Right atrium auricular region (tissue), 2 donors: ENCODE measurements at places on chromosomes 3 and 15. TPM values are rescaled to one million over a fixed set of nuclear protein-coding genes. Genes with fewer than 3 reads are reported as not detected.

GRCh38 chr3:67094774-67095173 lies 96.7 kb downstream of the KBTBD8 start:
- no peaks in the 10 kb centered on the region for H3K4me1 ChIP-seq
- H3K27me3 ChIP-seq: no peaks in the 10 kb centered on the region
- no peak overlapping the region for H3K27ac ChIP-seq

DNA sequence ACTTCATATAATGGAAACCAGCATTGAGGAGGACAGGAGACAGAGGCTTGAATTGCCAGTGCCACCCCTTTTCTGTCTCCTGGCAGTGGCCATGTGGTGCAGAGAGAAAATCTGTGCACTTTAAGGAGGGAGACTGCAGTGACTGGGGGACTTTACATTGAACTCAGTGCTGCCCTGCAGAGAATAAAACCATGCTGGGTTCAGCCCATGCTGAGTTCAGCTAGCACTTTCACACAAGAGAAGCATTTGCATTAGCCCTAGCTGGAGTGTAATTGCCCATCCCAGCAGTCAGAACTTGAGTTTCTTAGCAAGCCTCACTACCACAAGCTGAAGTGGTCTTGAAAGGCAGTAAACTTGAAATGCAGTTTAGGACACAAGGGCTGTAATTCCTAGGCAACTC lies 677.5 kb downstream of the ZPLD1 start:
- no peaks in the 10 kb centered on the region for H3K27me3 ChIP-seq
- H3K4me3 ChIP-seq: no peak overlapping the region
- no peak overlapping the region for H3K27ac ChIP-seq
- H3K4me1 ChIP-seq: no peaks in the 10 kb centered on the region
- no peaks in the 10 kb centered on the region for H3K36me3 ChIP-seq

DNA sequence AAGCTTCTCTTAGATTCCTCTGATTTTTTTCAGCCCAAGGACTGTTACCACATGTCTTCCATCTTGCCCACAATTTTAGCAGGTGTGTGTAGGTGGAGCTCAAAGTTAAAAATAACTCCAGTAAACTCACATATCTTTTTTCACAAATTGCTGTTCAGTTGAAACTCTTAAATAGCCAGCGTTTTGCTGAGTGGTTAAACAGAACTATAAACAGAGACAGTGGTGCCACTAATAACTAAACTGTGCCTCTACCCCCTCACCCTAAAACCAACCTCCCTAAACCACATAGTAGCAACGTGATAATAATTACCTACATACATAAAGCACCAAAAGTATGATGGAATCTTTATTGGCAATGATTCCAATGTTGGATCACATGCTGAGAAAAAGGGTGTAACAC lies 525.1 kb downstream of the PDCD6IP start:
- H3K4me3 ChIP-seq: no peak overlapping the region
- H3K36me3 ChIP-seq: no peaks in the 10 kb centered on the region
- no peaks in the 10 kb centered on the region for H3K4me1 ChIP-seq
- no peak for DNase-seq

DNA sequence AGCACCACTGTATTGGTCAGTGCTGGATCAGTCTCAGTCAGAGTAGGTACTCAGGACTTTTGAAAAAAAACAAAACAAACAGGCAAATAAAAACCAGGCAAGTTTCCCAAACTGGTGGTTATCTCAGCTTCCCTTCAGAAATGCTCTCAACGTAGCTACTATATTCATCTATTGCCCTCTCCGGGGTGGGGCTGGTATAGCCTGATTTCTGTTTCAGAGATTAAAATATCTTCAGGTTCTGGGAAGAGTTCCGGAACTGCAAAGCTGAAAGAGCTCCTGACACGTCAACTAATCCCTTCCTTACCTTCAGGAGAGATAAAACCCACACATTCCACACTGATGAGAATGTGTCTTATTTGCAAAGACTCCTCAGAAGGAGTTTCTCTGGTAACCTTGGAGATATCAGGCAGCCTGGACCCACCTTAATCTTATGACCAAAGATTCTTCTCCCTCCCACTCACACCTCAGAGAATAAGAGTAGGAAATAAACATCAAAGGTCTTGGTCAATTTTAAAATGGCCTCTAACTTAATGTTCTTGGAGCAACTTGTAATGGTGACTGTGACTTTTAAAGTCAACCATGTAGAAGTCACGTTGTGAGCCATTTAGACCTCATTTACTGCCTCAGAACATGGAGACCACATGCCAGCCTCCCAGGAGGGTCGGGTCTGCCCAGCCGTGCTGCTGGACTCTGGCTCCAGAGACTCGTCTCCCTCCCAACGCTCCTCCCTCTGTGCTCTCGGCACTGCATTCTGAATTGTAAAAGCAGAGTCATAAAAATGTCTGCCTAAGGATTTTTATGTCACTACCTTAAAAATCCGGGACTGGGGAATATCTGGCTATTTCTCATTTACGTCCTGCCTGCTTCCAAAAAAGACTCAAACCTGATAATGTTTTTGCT lies 53.8 kb downstream of the CDCP1 start:
- H3K27me3 ChIP-seq: no peaks in the 10 kb centered on the region
- no peaks in the 10 kb centered on the region for H3K36me3 ChIP-seq
- no peak overlapping the region for H3K4me3 ChIP-seq

- H3K4me1 ChIP-seq: no peaks in the 10 kb centered on the region
- peak; percentile 62 for DNase-seq
- H3K36me3 ChIP-seq: no peaks in the 10 kb centered on the region
- H3K27me3 ChIP-seq: no peaks in the 10 kb centered on the region
Measured at GRCh38 chr3:185649414-185649813, 63.3 kb downstream of the SENP2 start.

SCN5A gene
- total RNA-seq: 118 TPM

- H3K27me3 ChIP-seq: no peaks in the 10 kb centered on the region
- DNase-seq: peak; percentile 66
- no peaks in the 10 kb centered on the region for H3K4me1 ChIP-seq
- peak overlapping the region; percentile 82 for H3K27ac ChIP-seq
Measured at GRCh38 chr3:184716622-184717398, 4.9 kb upstream of the MAGEF1 start.

DNA sequence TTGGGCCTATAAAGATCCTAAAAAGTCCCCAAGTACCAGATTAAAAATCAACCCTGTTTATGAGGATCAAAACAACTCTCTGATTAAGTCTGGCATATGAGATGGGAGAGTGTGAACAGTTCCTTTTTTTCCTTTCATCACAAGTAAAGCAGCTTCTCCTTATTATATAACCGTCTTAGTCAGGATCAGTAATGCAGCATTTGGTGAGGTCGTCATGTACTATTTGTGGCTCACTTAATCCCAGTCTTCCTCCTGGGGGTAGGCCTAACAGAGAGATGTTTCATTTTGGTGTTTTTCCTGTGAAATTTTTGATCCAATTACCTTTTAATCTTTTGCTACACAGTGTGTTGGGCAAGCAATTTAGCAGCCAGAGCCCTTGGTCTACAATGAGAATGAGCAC lies 333.1 kb upstream of the KCNMB2 start:
- no peaks in the 10 kb centered on the region for H3K4me1 ChIP-seq
- H3K4me3 ChIP-seq: no peak overlapping the region
- H3K36me3 ChIP-seq: no peaks in the 10 kb centered on the region
- H3K27me3 ChIP-seq: no peaks in the 10 kb centered on the region
- DNase-seq: no peak
- H3K27ac ChIP-seq: peak overlapping the region; percentile 55

TMPRSS7 gene
- not detected for total RNA-seq

- peaks cover 41% of the 10 kb centered on the region for H3K36me3 ChIP-seq
- no peak overlapping the region for H3K27ac ChIP-seq
- H3K4me3 ChIP-seq: no peak overlapping the region
- H3K4me1 ChIP-seq: no peaks in the 10 kb centered on the region
- no peak for DNase-seq
Measured at GRCh38 chr15:25022233-25022632, 67.4 kb downstream of the SNRPN start.

SLC12A8 gene
- 1.9 TPM for total RNA-seq

GRCh38 chr15:98063871-98064270 lies 103.4 kb downstream of the ARRDC4 start:
- no peak overlapping the region for H3K27ac ChIP-seq
- no peaks in the 10 kb centered on the region for H3K27me3 ChIP-seq
- H3K4me3 ChIP-seq: no peak overlapping the region
- H3K4me1 ChIP-seq: no peaks in the 10 kb centered on the region
- DNase-seq: no peak

TEX9 gene
- total RNA-seq: 0.67 TPM

- no peaks in the 10 kb centered on the region for H3K36me3 ChIP-seq
- no peak overlapping the region for H3K4me3 ChIP-seq
- DNase-seq: no peak
- H3K27ac ChIP-seq: no peak overlapping the region
- H3K27me3 ChIP-seq: no peaks in the 10 kb centered on the region
Measured at GRCh38 chr15:90838139-90838538, 30.2 kb upstream of the FURIN start.

MITF gene
- total RNA-seq: 68.6 TPM

ITIH1 gene
- not detected for total RNA-seq

ZNF80 gene
- total RNA-seq: not detected

GRCh38 chr3:125000661-125001060 lies 55.1 kb downstream of the HEG1 start:
- no peak overlapping the region for H3K27ac ChIP-seq
- no peak for DNase-seq

- peaks cover 16% of the 10 kb centered on the region for H3K4me1 ChIP-seq
- peak overlapping the region; percentile 69 for H3K27ac ChIP-seq
- no peaks in the 10 kb centered on the region for H3K36me3 ChIP-seq
- H3K4me3 ChIP-seq: no peak overlapping the region
- H3K27me3 ChIP-seq: no peaks in the 10 kb centered on the region
- DNase-seq: no peak
Measured at GRCh38 chr15:101368861-101369642, 74.0 kb upstream of the SNRPA1 start.

DNA sequence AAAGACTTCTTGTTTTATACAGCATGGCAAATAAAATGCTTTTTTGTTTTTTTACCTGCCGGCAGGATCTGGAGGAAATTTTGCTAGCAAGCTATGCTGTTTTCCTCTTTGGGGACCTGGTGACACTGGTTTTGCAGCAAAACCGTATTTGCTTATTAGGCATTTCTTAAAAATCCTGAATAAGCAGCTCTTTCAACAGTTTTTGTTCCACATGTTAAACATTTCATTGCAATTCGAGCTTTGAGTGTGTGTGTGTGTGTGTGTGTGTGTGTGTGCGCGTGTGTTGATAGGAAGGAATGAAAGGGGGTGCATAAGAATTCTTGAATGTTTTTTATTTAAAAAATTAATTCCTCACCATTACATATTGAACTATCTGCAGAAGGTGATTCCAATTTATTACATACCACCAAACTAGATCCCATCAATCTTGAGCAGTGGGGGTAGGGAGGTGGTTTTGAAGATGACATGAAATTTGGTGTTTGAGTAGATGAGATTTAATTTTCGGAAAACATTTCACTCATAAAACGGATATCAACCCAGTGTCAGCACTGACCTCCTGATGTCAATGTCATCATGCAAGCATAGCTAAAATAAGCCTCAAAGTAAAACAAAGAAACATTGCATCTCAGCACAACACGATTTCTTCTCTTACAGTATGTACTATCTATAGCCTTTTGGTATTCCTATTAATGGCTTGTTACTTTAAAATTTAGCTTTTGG lies 17.3 kb downstream of the ZBTB38 start:
- no peaks in the 10 kb centered on the region for H3K27me3 ChIP-seq
- H3K4me3 ChIP-seq: no peak overlapping the region
- H3K27ac ChIP-seq: no peak overlapping the region
- DNase-seq: no peak

DNA sequence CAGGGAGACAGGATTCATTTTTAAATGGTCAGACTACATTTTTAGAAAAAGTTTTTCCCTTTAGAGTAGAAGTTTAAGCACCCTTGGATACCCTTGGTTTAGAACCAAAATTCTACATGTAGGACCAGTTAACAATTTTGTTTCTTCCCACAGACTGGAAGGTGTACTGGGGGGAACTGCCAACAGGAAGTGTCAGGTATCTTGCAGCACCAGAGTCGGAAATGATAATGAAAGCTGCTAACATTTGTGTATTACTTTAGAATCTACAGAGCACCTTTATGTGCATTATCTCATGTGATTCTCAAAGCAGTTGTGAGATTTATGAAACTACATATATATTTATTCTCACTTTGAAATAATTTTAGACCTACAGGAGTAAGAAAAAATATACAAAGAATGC lies 21.5 kb downstream of the SPRED1 start:
- peaks cover 5% of the 10 kb centered on the region for H3K36me3 ChIP-seq
- no peaks in the 10 kb centered on the region for H3K4me1 ChIP-seq
- H3K27me3 ChIP-seq: no peaks in the 10 kb centered on the region
- no peak overlapping the region for H3K27ac ChIP-seq
- no peak for DNase-seq
- H3K4me3 ChIP-seq: no peak overlapping the region

DNA sequence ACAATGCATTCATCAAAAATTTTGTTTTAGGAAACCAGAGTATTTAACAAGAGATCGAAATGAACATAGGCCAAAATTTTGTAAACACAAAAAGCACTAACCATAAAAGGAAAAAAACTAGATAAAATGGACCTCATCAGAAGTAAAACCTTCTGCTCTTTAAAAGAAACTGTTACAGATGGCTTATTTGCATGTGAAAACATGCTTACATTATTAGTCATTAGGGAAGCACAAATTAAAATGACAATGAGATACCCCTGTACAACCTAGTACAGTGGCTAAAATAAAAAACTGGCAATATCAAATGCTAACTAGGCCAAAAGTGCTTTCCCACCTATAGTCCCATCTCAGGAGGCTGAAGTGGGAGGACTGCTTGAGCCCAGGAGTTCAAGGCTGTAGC lies 19.3 kb downstream of the UBR1 start:
- no peak overlapping the region for H3K4me3 ChIP-seq
- no peak overlapping the region for H3K27ac ChIP-seq
- peaks cover 33% of the 10 kb centered on the region for H3K36me3 ChIP-seq
- no peak for DNase-seq
- H3K4me1 ChIP-seq: no peaks in the 10 kb centered on the region
- H3K27me3 ChIP-seq: no peaks in the 10 kb centered on the region

- DNase-seq: no peak
- H3K36me3 ChIP-seq: peaks cover 5% of the 10 kb centered on the region
- H3K27ac ChIP-seq: peak overlapping the region; percentile 55
- no peak overlapping the region for H3K4me3 ChIP-seq
- H3K4me1 ChIP-seq: no peaks in the 10 kb centered on the region
- H3K27me3 ChIP-seq: no peaks in the 10 kb centered on the region
Measured at GRCh38 chr3:131387796-131388489, 6.4 kb downstream of the NUDT16 start.

ARHGEF26 gene
- total RNA-seq: 6.9 TPM

HESX1 gene
- 0.75 TPM for total RNA-seq

LIPH gene
- total RNA-seq: 0.47 TPM

TMEM212 gene
- total RNA-seq: not detected

DNA sequence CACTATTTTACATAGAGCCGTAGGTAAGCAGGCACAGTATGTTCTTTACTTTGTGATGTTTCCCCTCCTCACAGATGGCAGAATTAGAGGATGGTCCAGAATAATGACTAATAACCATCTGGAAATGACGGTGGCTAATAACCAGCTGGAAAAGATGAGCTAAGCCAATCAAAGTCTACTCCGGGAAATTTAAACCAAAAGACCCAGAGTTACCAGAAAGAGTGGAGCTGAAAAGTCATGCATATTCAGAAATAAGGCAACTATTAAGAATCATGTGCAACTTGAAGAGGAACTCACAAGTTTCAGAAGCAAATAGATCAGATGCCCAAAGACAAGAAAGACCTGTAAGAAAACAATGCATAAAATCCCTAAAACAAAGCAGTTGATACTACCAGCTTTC lies 33.6 kb downstream of the DMXL2 start:
- H3K27ac ChIP-seq: no peak overlapping the region
- no peaks in the 10 kb centered on the region for H3K36me3 ChIP-seq
- no peak overlapping the region for H3K4me3 ChIP-seq
- no peaks in the 10 kb centered on the region for H3K27me3 ChIP-seq
- no peaks in the 10 kb centered on the region for H3K4me1 ChIP-seq

GRCh38 chr15:66824424-66824823 lies 122.4 kb downstream of the SMAD6 start:
- no peak overlapping the region for H3K27ac ChIP-seq
- no peak for DNase-seq
- H3K4me3 ChIP-seq: no peak overlapping the region
